ENCODE measurements at places on chromosomes 16 and 17.

GRCh38 chr16:31880322-31880979 is 6.8 kb downstream of the ZNF267 start:
- DNase-seq, result no peak

DNA sequence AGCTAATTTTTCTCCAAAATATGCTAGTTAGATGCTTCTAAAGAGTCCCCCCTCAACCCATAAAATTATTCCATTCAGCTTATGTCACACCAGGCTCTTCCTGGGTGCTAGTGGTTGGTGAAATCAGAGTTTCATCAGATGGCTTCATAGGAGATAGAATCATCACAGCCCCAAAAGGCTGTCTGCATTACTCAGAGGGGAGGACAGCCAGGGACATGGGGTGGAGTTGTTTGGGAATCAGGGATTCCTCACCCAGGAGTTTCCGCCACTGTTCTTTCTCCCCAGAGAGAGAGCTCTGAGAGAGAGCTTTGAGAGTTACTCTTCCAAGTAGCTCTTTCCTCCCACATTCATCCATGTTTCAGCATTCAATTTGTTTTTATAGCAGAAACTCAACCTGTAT is 288 bp upstream of the KRT34 start:
- DNase-seq, result no peak

DNA sequence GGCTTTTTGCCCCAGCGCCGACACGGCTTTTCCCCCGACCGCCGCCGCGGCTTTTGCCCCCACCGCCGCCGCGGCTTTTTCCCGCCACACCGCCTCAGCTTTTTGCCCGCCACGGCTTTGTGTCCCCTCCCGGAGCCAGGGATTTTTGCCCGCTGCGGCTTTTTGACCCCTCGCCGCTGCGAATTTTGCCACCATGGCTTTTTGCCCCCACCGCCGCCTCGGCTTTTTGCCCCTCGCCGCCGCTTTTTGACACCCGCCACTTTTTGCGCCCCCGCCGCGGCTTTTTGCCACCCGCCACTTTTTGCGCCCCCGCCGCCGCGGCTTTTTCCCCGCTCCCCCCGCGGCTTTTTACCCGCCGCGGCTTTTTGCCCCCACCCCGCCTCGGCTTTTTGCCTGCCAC is 1342.5 kb downstream of the TP53TG3F start:
- DNase-seq, result no peak

- no peak for DNase-seq
Measured at GRCh38 chr16:57486858-57487834, 853 bp upstream of the DOK4 start.

- no peak for DNase-seq
Measured at GRCh38 chr17:3636908-3637373, 381 bp downstream of the CTNS start.

GRCh38 chr17:73969956-73970355 is 233.5 kb upstream of the RPL38 start:
- no peak for DNase-seq

DNA sequence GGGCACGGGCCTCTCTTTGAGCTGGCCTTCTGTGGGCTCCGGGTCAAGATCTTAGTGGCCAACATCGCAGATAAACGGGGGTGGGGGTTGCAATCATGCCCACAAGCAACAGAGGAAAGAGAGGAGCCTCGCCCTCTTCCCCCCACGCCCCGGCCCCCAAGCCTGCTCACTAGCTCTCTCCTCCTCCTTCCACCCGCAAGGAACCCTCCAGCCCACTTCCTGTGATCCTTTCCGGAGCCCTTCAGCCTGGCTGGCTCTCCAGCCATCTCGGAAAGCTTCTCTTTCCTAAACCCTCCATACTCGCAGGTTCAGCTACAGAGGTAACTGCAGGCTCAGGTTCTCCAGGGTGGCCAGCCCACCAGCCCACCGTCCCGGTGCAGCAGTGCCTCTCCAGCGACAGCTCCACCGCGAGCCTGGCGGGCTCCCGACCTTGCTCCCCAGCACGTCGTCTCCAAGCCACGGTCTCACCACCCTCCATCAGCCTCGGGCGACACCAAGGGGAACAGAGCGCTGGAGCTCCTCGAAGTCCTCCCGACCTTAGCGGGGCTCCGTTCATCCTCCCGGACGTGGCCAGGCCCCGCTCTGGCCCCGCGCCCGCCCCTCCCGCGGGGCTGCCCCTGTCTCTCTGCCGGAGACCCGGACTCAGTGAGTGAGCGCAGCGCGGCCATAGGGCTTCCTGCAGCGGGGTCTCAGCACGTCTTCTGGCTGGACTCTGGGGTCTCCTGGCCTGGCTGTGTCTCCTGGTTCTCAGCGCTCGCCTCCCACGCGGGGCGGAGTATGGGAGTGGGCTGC is 12.9 kb upstream of the ODF4 start:
- DNase-seq, result no peak

DNA sequence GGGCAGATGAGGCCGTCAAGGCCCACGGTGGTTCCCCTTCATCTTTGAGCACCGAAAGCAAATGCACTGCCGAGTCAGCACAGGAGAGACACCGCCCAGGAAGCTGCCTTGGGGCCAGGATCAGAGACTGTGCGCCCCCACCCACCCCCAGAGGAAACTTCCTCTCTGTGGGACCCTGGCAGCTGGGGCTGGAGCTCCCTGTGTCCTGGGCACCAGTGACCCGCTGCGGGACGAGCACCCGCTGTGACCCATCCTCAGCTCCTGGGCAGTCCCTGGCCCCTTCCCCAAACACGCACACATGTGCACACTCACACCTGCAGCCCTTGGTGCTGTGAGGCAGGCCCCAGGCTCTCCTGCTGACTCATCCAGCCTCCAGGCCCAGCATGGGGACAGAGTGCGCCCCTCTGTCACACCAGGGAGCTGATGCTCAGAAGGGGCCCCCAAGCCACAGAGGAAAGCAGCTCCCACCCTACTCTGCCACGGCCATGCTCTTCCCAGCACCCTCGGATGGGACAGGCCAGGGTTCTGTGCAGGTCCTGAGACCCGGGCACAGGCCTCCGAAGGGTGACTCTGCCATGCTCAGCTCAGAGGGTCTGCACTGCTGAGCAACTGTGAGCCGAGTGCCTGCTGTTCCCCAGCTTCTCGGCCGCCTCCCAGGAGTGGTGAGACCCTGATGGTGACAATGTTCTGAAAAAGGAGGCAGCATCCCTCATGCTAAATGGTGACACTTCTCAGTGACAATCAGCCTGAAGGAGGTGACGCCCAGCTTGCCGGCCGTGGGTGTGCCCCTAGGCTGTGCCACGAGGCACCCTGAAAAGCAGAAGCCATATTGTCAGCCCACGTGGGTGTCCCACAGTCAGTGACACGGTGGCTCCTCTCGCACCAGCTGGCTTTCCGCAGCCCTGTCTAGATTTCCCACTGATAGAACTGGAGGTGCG is 3.6 kb downstream of the PIEZO1 start:
- no peak for DNase-seq

DNA sequence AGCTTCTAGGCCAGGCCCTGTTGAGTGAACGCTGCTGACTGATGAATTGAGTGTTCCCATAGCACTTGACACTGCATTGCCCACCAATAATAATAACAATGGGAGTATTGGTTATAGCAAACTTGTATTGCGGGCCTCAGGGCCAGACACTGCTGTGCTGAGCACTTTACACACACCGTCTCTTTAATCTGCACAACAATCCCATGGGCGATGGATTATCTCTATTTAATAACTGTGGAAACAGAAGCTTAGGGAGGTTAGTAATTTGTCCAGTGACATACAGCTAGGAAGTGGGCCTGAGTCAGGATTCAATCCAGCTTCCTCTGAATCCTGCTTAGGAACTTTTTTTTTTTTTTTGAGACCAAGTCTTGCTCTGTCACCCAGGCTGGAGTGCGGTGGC is 11.2 kb downstream of the ARHGAP23 start:
- DNase-seq, result no peak

- no peak for DNase-seq
Measured at GRCh38 chr16:65745-66144, 6.7 kb downstream of the RHBDF1 start.

DNA sequence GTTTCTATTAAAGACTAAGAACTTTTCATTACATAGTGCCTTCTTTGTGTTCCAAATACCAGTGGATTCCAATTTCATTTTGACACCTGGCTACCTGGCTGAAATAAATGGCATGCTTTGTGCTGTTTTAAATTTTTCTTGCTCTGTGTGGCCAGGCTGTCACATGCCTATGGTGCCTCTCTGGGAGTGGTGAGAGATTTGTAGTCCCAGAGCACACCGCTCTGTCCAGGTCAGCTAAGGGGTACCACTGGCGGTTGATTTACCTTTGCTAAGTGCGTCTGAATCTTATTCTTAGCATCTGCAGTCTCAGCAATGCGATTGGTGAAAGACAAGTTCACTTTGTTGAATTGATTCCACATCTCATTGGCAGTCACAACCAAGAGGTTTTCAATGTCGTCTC is 29.4 kb downstream of the TEKT3 start:
- DNase-seq, result no peak

DNA sequence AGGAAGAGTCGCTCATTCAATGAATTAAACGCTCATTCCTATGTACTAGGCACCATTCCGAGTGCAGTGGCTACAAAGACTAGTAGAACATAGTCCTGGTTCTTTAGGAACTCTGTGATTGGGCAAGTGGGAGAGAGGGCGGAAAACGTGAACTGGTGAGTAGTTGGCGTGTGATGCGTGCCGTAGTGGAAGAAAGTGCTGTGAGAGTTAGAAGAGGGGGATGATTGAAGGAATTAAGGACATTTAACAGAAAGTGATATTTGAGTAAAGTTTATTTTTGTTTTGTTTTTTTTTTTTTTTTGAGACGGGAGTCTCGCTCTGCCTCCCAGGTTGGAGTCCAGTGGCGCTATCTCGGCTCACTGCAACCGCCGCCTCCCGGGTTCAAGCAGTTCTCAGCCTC is 7.9 kb upstream of the SLFN14 start:
- no peak for DNase-seq

GRCh38 chr16:68367030-68367429 is 56.2 kb downstream of the PRMT7 start:
- no peak for DNase-seq

DNA sequence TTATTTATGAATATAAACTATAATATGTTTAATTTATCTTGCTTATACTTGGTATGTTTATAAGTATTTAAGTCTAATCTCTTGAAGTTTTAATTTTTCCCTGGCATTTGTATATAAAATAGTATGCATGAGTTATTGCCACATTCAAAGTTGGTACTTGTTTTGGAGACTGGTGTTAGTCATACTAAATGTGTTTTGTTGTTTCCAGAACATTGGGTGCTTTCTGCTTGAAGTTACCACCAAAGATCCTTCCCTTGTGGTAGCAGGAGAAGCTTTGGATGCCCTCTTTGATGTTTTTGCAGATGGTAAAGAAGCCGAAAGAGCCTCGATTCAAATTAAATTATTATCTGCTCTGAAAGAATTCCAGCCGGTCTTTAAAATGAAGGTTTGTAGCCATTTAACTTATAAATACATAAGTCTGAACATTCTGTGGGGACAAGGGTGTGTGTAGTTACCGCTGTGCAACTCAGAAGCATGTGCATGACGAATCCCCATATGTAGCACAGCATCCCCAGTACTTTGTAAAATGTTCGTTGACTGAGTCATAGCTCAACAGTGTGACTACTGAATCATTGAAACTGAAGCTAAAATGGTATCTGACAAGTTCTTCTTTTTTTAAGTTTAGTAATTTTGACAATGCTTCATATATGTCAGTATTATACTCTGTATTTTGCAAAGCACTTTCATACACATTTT is 36.4 kb downstream of the HEATR3 start:
- no peak for DNase-seq

- no peak for DNase-seq
Measured at GRCh38 chr17:77755410-77755963, 203.0 kb upstream of the TNRC6C start.

DNA sequence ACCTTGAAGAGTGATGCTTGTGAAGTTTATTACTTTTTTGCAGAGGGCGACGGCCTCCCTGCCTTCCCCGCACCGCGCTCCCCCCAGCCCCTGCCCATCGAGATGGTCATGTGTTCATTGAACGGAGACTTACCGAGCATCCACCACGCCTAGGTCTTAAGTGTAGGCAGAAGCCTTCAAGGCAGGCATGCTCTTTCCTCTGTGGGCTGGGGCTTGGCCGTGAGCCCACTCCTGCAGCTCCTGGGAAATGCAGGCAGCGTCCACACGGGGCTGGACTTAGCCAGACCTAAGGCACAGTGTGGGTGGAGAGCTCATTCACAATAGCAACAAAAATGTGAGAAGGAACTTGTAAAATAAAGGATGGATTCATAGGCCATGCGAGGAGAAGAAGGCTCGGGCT is 19.2 kb downstream of the RNF213 start:
- DNase-seq, result no peak

DNA sequence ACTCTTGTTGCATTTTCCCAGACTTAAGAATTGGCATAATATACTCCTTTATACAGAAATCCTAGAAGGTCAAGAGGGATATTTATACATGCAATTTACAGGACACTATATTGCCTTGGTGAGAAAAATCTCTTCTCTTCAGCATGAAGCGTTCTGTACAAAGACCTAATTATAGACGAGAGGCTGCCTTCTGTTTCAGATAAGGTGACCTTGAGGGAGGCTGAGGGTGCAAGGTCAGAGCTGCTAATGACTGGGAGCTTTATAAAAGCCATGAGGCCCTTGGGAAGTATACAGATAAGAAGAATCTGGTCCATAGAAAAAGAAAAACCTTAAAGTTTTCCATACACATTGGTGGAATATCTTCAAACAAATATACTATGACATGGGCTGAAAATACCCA is 156.3 kb upstream of the SOX9 start:
- no peak for DNase-seq

GRCh38 chr16:17526956-17527937 is 56.5 kb upstream of the XYLT1 start:
- no peak for DNase-seq

DNA sequence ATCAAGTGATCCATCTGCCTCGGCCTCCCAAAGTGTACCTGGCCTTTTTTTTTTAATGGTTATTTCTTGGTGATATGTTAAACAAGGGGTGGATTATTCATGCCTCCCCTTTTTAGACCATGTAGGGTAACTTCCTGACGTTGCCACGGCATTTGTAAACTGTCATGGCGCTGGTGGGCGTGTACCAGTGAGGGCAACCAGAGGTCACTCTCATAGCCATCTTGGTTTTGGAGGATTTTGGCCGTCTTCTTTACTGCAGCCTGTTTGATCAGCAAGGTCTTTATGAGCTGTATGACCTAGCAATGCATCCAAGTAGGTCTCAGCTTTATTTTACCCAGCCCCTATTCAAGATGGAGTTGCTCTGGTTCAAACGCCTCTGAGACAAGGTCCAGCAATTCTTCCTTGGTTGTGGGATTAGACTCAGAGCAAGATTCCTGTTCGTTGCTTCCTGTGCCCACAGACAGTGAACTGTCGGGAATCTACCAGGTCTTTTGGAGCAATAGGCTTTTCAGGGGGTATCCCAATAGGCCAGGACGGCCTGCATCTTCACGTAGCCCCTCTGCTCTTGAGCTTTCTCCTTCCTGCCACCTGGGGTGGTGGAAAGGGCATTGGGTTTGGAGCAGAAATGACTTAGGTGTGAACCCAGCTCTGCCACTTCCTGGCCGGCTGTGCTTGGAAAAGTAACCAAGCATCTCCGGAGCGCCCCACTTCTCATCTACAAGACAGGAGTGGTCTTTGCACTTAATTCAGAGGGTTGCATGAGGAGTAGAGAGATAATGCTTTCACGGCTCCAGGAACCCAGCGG is 52.9 kb upstream of the SEC14L1 start:
- no peak for DNase-seq

GRCh38 chr16:23979982-23980381 is 144.2 kb downstream of the PRKCB start:
- DNase-seq, result no peak

GRCh38 chr17:45320931-45321461 is 4.2 kb upstream of the MAP3K14 start:
- DNase-seq, result no peak

All from vagina (tissue), 2 donors.